ENCODE measurements at places on chromosomes 6 and 20. TPM values are rescaled to one million over a fixed set of nuclear protein-coding genes. Genes with fewer than 3 reads are reported as not detected.

DNA sequence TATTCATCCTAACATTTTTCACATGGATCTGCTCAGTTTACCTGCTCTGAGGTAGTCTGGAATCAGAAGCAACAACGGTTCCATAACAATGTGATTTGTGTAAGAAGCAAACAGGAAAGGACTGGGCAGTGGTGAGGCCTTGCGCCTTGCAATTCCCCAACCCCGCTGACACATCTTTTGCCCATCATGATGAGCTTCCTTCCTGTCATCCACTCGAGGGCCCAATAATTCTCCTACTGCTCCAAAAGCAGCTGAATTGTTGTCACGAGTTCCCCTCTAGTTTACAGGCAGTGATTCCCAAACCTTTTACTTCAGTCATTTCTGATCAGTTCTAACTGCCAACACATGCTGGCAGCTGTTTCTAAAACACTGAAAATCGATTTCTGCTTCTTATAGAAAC lies 22.9 kb downstream of the STX7 start:
- DNase-seq: no peak

DNA sequence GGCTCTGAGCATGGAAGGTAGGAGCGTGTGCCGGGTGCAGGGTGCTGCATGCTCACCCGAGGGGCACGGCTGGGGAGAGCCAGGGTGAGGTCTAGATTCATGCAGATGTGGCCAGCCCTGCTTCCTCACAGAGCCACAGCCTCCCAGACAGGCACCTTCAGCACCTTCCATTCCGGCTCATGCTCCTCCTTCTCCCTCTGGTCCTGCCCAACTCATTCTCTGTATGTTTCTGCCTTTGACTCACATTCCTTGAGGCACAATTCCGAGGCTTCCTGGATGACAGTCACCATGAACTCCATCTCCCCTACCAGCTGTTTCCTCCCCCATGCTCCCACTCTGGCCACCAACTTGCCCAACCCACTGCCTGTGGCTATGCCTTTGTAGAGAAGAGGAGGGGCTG lies 35.4 kb downstream of the DACT2 start:
- DNase-seq: no peak

The ZNF337 gene
- 26.4 TPM for polyA plus RNA-seq

DNA sequence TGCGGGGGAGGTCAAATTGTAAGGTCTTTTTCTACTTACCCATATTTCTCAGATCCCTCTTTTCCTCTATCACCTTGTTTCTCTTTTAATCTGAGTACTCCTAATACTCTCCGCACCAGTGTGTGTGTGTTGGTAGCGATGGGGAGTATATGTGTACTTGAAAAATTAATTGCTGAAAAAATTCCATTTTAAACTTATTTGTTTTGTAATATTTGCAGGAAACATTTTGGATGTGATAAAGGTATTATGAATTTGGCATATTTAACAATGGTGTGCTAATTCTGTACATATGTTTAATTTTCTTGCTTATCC lies 48.1 kb upstream of the MLIP start:
- no peak for DNase-seq

The CEP57L1 gene
- polyA plus RNA-seq: 25.4 TPM

The SLC26A8 gene
- polyA plus RNA-seq: 0.44 TPM

GRCh38 chr6:32397252-32397920 lies 9.6 kb downstream of the BTNL2 start:
- DNase-seq: no peak

DNA sequence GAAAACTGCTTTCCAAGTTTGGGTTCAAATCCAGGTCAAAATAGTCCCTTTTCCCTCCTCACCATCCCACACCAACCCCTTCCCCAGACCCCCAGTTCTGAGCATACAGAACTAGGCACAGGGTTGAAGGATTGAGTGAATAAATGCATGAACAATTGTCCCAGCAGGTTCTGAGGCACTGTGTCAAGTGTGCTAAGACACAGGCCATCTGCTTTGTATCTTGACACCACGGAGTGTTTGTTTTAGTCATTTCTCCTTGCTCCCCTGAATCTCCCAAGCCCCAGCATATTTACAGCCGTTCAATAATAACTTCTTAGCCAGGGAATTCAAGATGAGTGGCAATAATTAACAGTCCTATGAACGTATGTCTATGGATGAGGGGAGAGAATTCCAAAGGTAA lies 102.8 kb upstream of the JARID2 start:
- no peak for DNase-seq

- no peak for DNase-seq
Observed at GRCh38 chr20:8254911-8255582, 123.0 kb downstream of the PLCB1 start.

DNA sequence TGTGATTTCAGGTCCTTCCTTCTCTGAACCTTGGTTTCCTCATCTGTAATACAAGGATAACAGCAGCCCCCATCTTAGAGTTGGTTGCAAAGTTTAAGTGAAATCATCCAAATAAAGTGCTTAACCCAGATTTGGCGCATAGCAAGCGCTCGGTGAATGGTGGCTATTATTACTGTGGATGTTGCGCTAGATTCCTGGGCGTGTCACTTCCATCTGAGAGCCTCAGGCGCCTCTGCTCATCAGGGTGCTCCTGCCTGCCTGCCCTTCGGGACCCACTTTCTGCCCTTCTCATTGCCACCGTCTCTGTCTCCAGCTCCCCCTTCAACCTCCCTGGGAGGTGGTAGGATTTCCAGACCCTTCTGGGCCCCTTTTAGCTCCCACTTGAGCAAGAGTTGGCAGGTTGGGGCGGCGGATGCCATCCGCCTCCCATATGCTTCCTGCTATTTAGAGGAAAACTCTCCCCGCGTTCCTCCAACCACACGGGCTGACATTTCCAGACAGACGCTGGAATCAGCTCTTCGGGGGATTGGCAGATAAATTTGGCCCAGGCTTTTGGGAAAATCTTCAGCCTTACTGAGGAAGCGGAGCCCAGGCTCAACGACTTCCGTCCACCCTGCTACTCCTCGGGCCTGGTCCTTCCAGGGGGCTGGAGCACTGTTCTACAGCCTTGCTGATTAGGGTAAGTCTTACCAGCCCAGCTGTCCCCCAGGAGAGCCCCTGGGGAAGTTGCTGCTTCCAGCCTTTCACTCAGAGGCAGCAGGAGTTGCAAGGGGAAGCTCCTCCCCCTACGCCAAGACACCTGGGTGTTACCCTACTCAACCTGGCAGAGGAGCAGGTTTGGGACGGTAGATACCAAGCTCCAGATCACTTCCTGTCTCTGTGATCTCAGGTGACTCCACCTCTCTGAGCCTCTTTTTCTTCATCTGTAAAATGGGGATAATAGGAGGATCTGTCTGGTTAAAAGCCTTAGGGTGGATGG lies 71.5 kb downstream of the DLGAP4 start:
- DNase-seq: no peak

The MROH8 gene
- 5.9 TPM for polyA plus RNA-seq

DNA sequence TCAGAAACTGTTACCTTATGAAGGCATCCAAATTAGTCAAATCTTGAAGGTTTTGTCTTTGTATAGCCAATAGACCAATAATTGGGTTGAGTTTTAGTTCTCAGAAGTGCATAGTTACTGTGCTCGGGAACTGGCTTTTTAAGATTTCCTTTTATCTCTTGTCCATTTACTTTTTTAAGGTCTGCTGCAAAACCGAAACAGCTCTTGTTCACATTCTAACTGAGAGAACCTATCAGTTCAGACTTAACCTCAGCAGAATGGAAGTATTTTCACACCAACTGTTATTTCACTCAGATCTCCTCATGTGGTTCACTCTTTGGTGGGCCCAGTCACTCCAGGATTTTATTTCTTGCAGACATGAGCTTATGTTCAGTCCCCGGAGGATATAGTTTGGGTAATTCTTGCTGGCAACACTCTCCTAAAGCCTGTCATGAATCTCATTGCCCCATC lies 55.5 kb downstream of the TPBG start:
- no peak for DNase-seq

- no peak for DNase-seq
Observed at GRCh38 chr6:35203680-35204079, 10.1 kb upstream of the SCUBE3 start.

DNA sequence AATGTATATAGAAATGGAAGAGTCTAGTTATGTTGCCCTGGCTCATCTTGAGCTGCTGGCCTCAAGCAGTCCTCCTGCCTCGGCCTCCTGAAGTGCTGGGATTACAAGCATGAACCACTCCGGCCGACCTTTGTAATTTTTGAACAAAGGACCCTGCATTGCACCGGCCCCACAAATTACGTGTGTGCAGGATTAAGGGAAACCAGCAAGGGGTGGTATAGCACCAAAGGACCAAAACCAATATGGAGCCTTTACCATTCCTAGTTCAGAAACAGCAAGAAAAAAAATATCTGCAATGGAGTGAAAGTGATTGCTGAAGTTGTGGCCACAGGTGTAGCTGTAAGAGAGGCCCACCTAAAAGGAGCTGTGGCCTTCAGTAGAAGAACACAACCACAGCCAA lies 8.2 kb upstream of the TRERF1 start:
- DNase-seq: no peak

DNA sequence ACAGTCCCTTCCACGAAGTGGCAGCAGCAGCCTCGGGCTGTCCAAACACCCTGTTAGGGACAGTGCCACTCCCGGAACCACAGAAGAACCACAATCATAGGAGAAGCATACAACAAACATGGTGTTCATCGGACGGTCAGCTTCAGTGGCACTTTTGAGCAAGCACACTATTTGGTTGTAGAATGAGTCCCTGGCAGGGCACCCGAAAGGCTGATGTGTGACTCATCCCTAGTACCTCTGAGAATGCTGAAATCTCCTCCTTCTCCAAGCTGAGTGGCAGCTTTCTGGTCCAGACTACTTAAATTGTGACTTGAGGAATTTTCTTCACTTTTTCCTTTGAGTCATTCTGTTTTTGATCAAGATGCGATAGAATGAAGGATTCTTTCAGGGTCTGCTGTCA lies 282.5 kb downstream of the ESR1 start:
- DNase-seq: no peak

DNA sequence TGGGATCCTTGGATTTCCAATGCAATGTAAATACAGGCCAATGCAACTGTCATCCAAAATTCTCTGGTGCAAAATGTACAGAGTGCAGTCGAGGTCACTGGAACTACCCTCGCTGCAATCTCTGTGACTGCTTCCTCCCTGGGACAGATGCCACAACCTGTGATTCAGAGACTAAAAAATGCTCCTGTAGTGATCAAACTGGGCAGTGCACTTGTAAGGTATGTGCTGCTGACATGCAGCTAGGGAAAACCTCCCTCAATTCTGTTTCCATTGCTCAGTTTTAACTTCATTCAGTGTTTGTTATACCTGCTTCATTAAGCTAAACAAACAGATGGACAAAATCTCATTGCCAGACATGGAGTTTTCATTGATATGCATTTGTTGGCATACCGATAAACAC lies 397.1 kb downstream of the ARHGAP18 start:
- no peak for DNase-seq

DNA sequence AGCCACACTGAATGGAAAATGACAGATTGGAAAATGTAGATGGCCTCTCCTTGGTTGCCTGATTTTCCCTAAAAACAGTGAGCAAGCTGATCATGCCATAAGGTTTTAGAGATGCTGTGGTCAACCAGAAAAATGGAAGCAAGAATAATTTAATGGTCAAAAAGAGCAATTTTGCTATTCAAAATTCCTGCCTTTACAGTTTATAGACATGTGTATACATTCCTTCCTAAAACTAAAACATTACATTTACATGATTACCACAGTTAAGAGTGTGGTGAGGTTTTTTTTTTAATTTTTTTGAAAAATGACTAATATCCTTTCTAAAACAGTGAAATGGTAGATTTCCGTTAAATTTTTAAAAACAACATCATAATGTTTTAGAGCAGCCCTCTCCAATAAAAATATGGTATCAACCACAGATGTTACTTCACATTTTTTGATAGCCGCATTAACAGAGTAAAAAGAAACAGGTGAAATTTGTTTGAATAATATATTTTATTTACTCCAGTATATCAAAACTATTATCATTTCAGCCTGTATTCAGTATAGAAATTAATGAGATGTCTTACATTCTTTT lies 407.0 kb upstream of the SOX4 start:
- no peak for DNase-seq

- no peak for DNase-seq
Observed at GRCh38 chr6:158206740-158207421, 38.7 kb downstream of the GTF2H5 start.

GRCh38 chr6:140364916-140365315 lies 990.5 kb upstream of the CITED2 start:
- no peak for DNase-seq

DNA sequence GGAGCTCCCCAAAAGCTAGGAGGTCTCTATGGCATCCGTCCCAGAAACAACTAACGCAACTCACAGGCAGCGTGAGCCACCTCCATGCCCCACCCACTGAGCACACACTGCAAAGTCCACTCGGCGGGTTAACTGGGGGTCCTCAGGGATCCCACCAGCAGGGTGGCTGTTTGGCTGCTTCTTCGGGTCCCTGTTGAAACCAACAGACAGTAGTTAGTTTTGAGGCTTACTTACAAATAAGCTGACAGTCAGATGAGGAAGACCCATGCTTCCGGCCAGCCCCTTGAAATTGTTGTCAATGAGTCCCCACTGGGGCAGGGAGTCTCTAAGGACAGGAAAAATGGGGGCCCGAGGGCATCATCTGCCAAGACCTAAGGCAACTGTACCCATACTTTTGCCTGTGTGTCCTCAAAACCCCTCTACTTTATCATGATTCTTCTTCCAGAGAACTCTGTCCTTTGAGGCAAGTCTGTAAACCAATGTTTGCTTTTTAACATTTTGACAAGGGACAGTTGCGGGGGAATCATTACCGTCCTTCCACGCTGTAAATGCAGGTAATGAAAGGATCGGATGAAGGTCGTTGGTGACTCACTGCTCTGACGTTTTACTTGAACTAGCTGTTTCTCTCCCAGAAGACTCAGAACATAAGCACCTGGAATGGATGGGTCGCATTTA lies 2.2 kb upstream of the PCK1 start:
- no peak for DNase-seq

DNA sequence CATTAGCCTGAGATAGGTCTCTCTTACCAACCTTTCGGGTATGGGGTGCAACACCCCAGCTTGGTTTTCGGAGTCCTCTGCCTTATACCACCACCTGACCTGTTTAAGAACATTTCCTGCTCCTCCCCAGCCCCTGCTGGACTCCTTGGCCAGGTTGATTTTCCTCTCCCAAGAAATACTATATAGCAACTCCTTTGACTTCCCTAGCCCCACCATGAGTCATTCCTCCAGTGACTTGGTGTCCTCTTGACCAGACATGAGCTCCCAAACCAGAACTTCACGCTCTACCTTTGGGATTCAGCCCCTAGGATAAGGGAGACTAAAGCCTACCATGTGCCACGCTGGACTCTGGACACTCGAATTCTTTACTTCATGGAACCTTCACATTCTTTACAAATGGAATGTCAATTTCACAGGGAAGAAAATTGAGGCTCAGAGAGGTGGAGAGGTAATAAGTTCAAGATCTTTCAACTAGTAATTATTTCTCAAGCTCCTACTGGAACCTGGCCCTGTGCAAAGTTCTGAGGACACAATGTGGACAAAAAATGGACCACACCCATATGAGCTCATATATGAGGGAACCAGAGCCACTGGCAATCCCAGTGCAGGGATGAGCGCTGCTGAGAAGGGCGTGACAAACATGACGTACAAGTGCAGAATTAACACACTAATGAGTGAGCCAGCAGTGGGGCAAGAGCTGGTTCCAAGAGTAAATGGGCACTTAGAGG lies 48.2 kb downstream of the SIRPA start:
- no peak for DNase-seq

GRCh38 chr6:123176706-123177105 lies 180.7 kb downstream of the CLVS2 start:
- no peak for DNase-seq

The EFCAB8 gene
- polyA plus RNA-seq: 0.09 TPM

Measured in renal cortex interstitium (tissue), 15 donors.